Renal cortical epithelial cell (primary cell): ENCODE measurements at places on chromosomes 4 and X. TPM values are rescaled to one million over a fixed set of nuclear protein-coding genes. Genes with fewer than 3 reads are reported as not detected.

TMEM35A gene
- total RNA-seq = 0.30 TPM in 1 of 2 replicates, not detected in the other

RHOXF1 gene
- total RNA-seq = not detected in 2 replicates

NMU gene
- 4.0 TPM in 1 of 2 replicates, not detected in the other for total RNA-seq

UCHL1 gene
- total RNA-seq = 556 and 1,155 TPM in 2 replicates

CLCN4 gene
- total RNA-seq = 2.6 and 4.2 TPM in 2 replicates

HSFX2 gene
- total RNA-seq = not detected in 2 replicates

IRAK1 gene
- total RNA-seq = 78.7 and 79.4 TPM in 2 replicates

VCX2 gene
- not detected in 2 replicates for total RNA-seq

PWWP3B gene
- 1.0 and 1.5 TPM in 2 replicates for total RNA-seq
